ENCODE measurements at places on chromosomes 11 and 22.

GRCh38 chr11:47705721-47706120, 9.4 kb downstream of the AGBL2 start:
- DNase-seq: no peak

DNA sequence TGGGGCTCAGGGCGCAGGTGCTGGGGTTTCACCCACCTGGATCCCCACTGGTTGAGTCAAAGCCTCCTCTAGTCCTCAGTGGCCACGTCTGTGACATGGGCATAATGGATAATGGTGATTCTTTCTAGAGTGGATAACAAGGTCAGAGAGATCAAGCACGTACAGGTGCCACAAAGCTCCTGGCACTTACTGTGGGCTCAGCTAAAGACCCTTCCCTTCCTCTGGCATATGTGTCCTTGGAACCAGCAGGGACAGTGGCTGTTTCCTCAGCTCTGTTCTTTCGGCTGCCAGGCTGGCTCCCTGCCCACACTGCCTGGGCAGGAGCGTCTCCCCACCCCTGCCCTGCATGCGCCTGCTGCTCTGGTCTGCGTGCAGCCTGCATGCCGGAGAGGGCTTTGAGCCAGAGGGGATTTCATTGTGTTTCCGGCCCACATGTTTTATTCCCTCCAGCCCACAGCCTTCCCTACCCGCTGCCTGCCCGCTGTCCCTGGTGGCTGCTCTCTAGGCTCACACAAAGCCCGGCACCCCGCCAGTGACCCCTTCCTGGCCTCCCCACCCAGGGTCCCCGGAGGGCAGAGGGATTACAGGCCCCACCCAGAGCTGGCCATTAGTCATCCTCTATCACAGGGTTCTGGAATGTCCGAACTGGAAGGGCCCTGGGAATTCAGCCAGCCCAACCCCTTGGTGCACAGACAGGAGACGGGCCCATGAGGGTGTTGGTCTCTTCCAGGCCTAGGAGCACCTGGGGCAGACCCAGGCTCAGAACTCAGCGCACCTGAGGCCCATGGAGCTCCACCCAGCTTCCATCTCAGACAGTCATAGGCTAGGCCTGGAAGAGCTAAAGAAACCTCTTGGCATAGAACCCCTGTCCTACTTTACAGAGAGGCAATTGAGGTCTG, 55.3 kb upstream of the GCAT start:
- DNase-seq: peak; percentile 26

GRCh38 chr11:110069158-110069737, 23.9 kb upstream of the ZC3H12C start:
- DNase-seq: no peak

DNA sequence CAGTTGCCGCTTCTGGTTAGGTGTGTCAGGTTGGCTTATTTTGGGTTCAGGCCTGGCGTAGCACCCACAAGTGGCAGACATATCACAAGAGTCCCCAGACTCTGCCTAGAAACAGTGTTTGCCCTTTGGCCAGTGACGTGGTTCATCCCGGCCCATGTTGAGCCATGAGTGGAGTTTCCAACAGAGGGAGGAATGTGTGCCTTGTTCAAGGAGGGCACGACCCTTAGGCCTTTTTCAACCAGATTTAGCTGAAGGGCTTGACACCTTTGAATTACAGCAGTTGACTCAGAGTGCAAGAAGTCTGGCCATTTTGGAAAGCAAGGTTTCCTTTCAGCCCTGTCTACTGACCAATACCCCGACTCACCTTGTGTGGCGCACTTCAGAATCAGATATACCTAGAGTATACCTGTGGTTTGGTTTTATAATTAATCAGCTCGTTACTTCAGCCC, 15.1 kb upstream of the AIFM3 start:
- no peak for DNase-seq

- peak; percentile 17 for DNase-seq
Observed at GRCh38 chr11:120710354-120711131, 199.0 kb downstream of the GRIK4 start.

DNA sequence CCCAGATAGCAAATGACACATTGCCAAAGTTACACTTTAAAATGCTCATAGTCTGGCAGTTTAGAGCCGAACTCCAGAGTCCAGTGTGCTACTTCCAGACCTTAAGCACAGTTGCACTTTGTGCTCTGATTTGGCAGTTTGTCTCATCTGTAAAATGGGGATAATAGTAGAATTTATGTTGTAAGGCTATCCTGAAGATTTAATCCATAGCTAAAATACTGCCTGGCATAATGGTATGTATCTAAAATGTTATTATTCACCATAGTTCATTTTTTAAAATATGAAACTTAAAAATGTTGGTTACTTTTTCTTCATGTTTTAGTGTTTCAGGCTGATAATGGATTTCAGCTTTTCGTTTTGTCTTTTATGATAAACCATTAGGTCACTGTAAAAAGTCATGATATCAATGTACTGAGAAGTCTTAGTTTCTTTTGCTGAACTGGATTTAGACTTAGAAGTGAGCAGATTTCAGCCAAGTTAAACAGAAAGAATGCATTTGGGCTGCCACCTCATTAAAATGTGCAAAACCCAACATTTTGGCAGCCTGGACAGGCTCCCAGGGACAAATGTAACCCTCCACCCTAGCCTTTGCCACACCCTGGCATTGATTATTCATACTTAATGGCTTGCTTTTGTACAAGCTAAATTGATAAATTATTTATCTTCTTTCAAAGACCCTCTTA, 933 bp downstream of the OLFML1 start:
- no peak for DNase-seq

- DNase-seq: no peak
Observed at GRCh38 chr22:37186997-37187522, 987 bp downstream of the C1QTNF6 start.

- DNase-seq: no peak
Observed at GRCh38 chr11:18700872-18701271, 2.3 kb downstream of the TMEM86A start.

GRCh38 chr22:31491218-31491962, 1.7 kb upstream of the EIF4ENIF1 start:
- no peak for DNase-seq
